ENCODE measurements at places on chromosomes 7 and 10.

DNA sequence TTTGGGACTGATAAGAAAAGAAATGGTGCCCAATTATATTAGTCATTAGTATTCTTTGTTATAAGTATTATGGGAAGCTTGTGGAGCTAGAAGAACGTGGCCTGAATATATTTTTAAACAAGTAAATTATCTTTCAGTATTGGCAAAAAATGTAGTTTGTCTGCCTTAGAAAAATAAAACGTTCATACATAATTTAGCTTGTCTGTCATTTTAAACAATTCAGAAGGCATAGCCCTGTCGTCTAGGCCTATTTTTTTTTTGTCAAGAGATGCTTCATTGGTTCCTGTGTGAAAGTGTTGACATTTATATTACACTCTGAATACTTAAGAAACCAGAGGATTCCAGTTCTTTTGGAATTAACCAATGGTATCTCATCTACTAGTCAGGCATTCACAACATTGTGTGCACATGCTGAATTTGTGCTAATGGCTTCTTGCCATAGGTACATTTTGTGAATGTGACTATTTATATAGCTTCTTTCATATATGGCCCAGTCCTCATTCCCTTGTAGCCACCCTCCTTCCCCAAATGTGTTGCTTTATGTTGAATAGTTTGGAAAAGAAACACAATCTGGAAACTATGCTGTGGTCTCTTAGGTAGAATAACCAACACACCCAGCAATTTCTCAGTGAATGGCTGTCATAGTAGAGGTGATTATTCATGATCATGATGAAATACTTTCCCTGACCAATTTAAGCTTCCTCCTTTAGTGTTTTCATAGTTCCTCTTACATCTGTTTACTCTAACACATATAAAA is 435.8 kb downstream of the EXOC4 start:
- DNase-seq, result no peak

- DNase-seq, result no peak
These were observed 7.7 kb downstream of the EIF4H start for GRCh38 chr7:74181821-74182220.

GRCh38 chr10:58781873-58782488 is 269.3 kb downstream of the BICC1 start:
- DNase-seq, result no peak

DNA sequence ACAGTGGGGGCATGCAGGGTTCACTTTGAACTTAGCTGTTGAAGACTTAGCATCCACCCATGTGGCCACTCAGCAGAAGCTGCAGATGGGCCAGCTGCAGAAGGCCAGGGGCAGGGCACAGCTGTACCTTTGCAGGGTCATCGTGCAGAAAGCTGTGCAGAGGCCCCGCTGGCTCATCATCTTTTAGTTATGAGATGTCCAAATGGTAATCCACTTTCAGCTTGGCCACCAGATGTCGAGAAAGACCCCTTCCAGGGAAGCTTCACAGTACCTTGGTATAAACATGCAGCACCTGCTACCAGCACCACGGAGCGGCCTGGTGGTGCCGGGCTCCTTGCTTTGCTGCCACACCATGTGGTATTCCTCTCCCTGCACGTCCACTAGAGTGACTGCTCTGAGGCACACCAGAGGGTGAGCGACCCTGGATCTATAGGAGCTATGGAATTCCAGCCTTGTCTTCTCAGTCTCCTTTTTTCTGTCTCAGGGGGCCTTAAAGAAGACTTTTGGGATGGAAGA is 74.2 kb upstream of the LAMB4 start:
- DNase-seq, result no peak

- DNase-seq, result no peak
These were observed 67.7 kb downstream of the GPAM start for GRCh38 chr10:112115781-112116385.

GRCh38 chr7:96097835-96098234 is 224.1 kb downstream of the SLC25A13 start:
- DNase-seq, result no peak

- DNase-seq, result no peak
These were observed 3.6 kb upstream of the MXI1 start for GRCh38 chr10:110203500-110204455.

- DNase-seq, result no peak
These were observed 101.2 kb downstream of the RPS24 start for GRCh38 chr10:78134773-78135306.

GRCh38 chr7:55657654-55658053 is 85.4 kb upstream of the VOPP1 start:
- no peak for DNase-seq

DNA sequence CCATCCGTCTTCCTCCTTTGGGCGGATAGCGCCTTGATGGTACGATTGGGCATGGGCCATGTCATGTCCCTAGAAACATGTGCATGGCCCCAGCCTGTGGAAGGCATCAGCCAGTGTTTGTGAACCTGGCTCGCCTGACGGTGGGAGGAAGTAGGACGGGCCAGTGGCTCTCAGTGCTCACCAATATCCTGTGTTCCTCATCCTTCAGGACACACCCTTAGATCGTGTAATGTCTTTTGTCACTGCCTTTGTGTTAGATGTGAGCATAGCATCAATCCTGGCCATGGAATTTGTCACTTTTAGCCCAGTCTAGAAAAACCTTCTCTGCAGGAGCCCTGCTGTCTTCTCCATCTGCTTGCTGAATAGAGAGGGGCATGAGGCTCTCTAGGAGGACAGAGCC is 77.6 kb downstream of the PFKFB3 start:
- no peak for DNase-seq

DNA sequence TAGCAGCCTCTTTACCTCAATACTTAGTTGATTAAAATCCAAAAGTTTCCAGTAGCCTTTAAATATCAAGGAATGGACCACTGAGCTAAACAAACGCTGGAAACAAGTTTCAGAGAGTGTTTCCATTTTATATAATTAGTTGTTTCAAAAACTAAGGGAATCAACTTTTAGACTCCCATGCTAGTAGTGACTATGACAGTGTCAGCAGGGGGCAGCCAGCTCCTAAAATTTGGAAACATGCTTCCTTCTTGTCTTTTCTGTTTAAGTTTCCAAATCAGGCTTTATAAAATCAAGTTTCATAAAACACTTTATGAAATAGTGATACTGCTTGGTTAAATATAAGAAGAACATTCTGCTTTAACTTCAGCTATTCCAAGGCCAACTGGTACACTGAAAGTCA is 138.2 kb upstream of the TMEM229A start:
- no peak for DNase-seq
